Spinal cord (tissue), 10 donors: ENCODE measurements at places on chromosomes 2 and 18. TPM values are rescaled to one million over a fixed set of nuclear protein-coding genes. Genes with fewer than 3 reads are reported as not detected.

- no peak for DNase-seq
Observed at GRCh38 chr2:2838548-2838845, 507.4 kb upstream of the MYT1L start.

DNA sequence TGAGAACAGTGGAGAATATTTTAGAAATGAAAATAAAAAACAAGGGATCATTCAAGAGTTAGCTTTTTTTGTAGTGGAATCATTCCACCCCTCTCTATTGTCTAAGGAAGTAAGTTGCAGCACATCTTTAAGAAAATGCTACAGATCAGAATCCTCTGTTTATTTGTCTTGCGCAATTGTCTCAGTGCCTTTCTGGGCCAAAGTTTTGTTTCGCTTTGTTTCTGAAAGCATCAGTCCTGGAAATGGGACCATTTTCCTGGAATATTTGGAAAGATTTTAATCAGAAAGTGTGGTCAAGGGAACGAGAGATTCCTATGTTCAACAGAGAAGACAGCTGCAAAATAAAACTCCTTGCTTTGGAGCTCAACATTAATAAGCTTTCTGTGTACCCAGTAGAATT lies 74.0 kb downstream of the NRXN1 start:
- no peak for DNase-seq

PDE11A gene
- total RNA-seq: 6.5 TPM

- DNase-seq: no peak
Observed at GRCh38 chr18:59898609-59899297, 1.0 kb upstream of the PMAIP1 start.

- DNase-seq: no peak
Observed at GRCh38 chr2:160432633-160433032, 61.0 kb downstream of the RBMS1 start.

RESP18 gene
- 2.8 TPM for total RNA-seq

- DNase-seq: no peak
Observed at GRCh38 chr2:190984595-190984994, 29.4 kb downstream of the STAT1 start.

PLGLB2 gene
- total RNA-seq: 2.5 TPM
